ENCODE measurements at places on chromosomes 12 and 14.

- no peak for DNase-seq
These were observed 61.9 kb downstream of the ESR2 start for GRCh38 chr14:64232095-64232838.

GRCh38 chr12:16587110-16587453 is 18.9 kb downstream of the LMO3 start:
- DNase-seq = no peak

GRCh38 chr12:23536293-23536692 is 413.2 kb downstream of the SOX5 start:
- no peak for DNase-seq

DNA sequence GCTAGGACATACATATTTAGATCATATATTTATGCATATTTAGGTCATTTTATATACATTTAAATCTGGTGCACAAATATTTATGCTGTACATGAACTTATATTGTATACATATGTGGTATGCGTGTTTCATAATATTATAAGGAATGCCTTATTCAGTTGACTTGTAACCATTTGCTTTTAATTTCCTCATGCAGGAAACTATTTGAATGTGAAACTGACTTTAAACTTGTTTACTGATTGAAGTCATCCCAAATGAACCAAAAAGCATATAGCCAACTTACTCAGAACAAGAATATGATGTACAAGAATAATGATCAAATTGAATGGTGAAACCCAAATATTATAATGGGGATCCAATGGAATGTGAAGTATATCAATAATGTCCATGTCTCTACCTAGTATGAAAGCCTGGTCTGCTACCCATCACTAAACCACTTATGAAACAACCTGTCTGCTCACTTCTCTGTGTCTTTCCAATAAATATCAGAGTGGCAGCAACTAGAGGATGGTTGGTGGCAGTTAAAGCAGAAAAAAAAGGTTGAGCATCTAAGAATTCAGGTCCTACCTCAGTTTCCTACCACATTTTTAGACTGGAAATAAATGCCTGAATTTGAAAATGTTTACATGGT is 38.3 kb downstream of the RPS6KA5 start:
- no peak for DNase-seq

DNA sequence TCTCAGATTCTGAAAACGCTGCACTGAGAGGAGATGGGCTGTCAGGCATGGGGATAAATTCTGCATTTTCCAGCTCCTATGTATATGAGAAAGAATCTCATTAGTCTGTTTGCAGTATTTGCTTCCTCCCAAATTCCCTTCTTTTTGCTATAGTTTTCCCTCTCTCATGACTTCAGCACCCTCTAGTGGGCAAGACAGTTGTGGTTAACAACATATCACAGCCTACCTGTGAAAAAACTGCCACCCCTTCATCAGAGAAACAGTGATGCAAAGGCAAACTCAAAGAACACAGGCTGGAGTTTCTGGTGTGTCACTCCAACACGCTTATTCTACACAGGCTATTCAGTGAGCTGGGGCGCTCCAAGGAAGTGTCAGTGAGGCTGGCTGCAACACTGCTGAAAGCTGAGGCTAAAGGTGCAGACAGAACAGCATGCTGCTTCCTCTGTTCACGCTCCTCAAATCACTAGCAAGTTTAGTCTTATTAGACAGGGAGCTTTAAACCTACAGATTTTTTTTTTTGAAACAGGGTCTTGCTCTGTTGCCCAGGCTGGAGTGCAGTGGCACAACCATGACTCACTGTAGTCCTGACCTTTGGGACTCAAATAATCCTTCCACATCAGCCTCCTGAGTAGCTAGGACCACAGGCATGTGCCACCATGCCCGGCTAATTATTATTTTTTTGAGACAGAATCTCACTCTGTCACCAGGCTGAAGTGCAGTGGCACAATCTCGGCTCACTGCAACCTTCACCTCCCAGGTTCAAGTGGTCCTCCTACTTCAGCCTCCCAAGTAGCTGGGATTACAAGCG is 19.3 kb downstream of the ZC2HC1C start:
- peak; percentile 93 for DNase-seq

GRCh38 chr14:87041290-87042020 is 951.5 kb downstream of the GALC start:
- no peak for DNase-seq

DNA sequence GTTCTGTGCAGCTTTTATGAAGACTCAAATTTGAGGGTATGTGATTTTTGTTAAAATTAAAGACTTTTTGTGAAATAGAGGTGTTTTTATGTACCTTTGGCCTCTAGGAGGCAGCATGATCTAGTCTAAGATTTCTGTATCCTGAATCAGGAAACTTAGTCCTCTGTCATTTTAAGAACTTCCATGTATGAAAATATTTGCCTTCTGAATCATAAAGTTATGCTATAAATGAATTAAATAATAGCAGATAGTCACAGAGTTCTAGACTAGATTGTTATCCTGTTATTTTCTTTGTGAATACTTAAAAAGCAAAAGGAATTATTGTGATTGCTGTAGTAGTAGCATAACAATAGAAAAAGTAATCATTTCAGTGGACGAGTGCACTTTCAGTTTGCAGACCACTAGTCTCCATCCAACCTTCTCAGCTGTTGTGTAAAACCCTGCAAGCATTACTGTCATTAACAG is 56.3 kb downstream of the FGD4 start:
- peak; percentile 87 for DNase-seq

GRCh38 chr14:33834466-33835260 is 116.2 kb downstream of the EGLN3 start:
- DNase-seq = no peak

- DNase-seq = no peak
These were observed 1.7 kb downstream of the OTUB2 start for GRCh38 chr14:94027566-94028449.

GRCh38 chr14:52877628-52878027 is 73.2 kb downstream of the FERMT2 start:
- no peak for DNase-seq

DNA sequence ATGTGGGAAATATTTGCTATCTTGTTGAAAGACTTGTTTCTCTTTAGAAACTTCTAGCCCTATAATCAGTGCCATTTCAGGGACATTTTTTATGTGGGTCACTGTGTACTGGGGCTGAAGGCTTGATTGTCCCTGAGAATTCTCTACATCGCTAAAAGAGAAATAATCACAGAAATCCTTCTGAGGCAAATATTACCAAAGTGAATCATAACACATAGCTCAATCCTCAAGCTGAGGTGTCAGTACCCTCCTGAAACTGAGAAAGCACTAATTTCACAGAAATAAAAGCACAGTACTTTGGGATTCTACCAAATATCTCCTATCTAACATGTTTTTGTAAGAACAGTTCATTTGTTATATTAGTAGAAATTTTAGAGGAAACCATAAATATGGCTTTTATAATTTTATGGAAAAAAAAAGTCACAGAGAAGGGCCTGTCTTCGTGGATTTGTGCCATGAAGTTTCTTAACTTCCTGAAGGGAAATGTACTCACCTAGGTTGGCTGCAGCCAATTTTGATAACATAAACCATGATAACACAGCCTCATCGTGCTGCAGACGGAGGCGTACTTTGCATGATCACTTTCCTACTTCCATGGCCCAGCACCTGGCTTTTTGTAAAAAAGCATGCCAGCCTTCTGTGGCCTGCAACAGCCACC is 163.7 kb upstream of the HIF1A start:
- DNase-seq = no peak

- DNase-seq = no peak
These were observed 172.1 kb downstream of the ACSS3 start for GRCh38 chr12:81249976-81250375.

DNA sequence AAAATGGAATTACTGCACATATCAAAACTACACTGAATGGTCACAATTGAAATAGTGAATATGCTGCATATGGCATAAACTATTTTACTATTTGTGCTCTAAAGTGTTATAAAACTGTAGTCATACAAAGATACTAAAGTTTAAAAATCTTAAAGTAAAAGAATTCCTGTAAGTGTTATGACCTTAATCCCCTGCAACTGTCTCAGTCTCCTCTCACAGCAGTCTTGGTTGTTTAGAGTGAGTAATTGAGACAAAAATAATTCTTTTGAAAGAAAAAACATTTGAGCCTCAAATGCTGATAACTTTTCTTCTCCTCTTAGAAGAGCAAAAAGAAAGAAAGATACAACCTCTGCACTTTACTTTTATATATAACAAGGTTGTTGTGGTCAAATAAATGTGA is 99.9 kb downstream of the SYT1 start:
- no peak for DNase-seq

DNA sequence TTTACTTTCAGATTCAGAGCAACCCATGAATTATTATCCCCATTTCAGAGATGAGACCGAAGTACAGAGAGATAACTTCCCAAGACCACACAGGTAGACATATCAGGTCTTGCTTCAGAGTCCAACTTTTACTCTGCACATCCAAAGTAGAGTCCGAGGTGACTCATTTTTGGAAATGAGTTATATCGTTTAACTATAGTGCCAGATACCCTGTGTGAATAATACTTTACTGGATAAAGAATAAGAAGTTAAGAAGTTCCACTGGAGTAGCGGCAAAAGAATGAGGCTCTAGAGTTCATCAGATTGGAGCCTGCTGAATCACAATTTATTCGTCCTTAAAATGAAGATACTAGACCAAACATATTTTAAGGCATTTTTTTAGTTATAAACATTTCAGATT is 124.7 kb downstream of the EPS8 start:
- no peak for DNase-seq

DNA sequence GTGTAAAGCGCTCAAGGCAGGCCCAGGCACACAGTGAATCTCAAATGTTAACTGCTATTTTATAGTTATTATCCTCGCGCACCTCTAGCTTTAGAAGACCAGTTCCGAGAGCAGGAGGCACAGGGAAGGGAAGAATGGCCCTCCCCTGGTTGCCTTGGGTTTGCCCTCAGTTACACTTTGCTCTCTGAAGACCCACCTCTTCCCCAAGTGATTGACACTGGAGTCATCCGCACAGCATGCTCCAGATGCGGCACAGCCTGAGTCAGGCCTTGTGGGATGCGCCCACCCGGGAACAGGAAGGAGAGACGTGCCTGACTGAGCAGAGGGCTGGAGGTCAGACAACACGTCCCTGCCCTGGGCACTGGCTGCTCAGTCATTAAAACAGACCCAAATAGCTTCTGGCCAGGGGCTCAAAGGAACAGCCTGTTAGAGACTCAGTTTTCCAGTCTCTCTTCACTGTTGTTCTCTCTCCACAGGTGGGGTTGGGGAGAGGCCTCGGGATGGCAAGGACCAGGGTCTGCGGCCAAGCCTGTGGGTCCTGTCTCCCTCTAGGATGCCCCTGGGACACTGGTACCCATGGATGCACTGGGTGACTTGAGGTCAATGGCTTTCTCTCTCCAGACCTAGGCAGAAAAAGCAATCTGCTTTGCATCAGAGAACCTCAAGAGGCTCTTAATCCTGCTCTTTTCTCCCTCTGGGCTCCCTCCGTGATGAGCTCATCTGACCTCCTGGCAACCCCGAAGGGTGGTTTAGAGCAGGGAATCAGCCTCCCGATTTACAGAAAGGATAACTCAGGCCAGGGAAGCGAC is 13.6 kb upstream of the MLXIP start:
- DNase-seq = no peak

- no peak for DNase-seq
These were observed 68.2 kb downstream of the SLC15A4 start for GRCh38 chr12:128755566-128755965.

GRCh38 chr12:15356951-15357364 is 34.6 kb downstream of the PTPRO start:
- no peak for DNase-seq

DNA sequence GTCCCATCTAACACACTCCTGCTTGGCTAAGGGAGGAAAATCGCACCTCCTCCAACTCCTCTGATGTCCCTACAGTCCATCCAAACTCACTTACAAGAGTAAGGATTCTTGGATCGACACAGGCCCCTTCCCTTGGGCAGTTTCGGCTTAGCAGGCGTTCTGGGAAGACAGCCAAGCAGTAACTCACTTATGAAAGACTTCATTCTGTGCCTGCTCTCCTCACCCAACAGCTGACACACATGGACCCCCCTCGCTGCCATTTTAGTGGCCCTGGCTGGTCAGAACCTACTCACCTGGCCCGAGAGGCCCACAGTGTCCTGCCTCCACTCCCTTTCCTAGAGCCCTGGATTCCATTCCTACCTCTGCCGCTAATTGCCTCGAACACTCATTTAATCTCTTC is 52.3 kb upstream of the BCL2L14 start:
- DNase-seq = no peak

DNA sequence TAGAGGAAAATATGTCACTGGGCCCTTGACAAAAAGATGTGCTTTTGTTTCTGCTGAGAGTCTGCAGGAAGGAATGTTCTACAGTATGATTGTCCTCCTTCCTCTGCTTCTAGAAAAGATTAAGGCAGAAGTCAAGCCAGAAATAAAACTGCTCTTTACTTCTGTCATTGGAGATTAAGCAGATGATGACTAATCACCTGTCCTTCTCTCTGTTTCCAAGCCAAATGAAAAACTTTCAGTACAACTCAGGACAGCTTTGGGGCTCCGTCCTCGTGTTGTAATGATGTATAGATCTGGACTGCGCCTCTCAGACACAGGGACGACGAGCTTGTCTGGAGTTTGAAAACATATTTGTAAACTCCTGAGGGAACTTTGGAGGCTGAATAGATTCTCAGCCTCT is 159.3 kb downstream of the DYRK2 start:
- no peak for DNase-seq

GRCh38 chr12:119274636-119275065 is 59.9 kb upstream of the CCDC60 start:
- DNase-seq = no peak

DNA sequence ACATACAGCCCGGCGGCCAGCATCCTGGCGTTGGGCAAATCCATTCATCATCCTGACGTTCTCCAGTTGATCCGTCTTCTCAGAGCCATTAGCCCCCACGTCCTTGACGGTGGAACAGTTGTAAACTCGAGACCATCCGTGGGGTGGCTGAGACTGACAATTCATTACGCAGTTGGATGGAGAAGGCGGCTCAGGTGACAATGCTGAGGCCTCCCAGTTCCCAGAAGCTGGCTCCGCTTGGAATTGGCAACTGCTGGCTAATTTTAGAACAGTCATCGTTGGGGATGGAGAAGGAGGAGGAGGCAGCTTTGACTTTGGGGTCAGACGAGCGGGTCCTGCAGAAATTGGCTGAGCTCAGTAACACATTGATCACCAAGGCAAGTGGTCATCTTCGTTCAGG is 186.5 kb downstream of the PHETA1 start:
- no peak for DNase-seq

GRCh38 chr12:28575593-28576205 is 385.4 kb downstream of the CCDC91 start:
- DNase-seq = no peak

- peak; percentile 48 for DNase-seq
These were observed 14.7 kb downstream of the ITGA5 start for GRCh38 chr12:54404061-54405004.

DNA sequence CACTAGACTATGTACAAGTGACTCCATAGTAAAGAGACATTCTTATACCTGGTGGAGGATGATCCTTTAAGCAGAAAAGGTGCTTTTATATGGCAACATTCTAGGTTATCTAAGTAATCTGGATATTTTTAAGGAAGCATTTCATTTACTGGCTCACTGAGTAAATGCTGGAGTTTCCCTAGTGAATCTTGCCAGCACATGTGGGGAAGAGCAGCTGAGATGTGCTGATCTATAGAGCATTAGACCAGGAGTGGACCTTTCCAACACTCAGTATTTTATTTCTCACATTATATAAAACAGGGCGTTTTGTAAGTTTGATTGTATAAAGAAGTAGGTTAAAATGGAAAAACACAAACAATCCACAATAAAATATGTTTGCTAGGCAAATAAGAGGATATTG is 478.5 kb downstream of the ATP23 start:
- no peak for DNase-seq

GRCh38 chr12:123571343-123571813 is 13.0 kb upstream of the TMED2 start:
- no peak for DNase-seq
